CD4-positive, alpha-beta memory T cell (primary cell): ENCODE measurements at places on chromosomes 3 and 15.
A peak's percentile ranks its signal among the peaks of the same experiment; 100 is the strongest.

DNA sequence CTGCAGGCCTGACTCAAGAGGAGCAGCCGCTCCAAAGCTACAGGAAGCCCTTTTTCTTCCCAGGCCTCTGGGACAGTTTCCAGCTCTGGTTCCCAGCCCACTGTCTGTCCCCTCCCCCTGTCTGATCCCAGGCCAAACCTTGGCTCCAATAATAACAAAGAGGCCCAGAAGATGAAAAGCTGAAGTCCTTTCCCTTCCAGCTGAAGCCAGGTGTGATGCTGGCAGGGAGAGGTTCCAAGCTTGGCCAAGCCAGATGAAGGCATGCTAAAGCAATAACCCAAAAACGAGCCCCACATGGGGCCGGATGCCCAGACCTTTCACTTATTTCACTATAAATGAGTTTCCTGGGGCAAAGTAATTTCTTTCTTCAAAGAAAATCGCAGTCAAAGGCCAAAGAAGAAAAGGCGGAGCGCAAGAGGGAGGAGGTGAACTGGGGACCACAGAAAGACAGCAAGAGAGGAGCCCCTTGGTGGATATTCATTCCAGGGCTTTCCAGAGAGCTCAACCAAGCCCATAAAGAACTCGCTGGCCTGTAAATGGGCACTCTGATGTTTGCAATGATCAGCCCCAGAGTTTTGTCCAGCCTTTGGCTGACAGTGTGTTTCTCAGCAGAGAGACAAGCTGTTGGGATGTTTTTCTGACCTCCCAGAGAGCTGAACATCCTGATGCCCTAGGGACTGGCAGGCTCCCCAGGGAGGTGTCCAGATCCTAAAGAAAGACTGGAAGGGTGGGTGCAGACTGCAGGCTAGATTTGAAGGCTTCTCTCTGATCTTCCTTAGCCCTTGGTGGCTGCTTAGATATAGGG lies 157.6 kb downstream of the UACA start:
- H3K4me3 ChIP-seq = no peak overlapping the region
- no peak overlapping the region for H3K27ac ChIP-seq
- no peak for DNase-seq
- no peaks in the 10 kb centered on the region for H3K27me3 ChIP-seq

- H3K36me3 ChIP-seq = no peaks in the 10 kb centered on the region
- H3K27me3 ChIP-seq = no peaks in the 10 kb centered on the region
- DNase-seq = no peak
- no peak overlapping the region for H3K27ac ChIP-seq
- no peak overlapping the region for H3K4me3 ChIP-seq
These were observed 17.0 kb downstream of the RPSA start for GRCh38 chr3:39423436-39423970.

DNA sequence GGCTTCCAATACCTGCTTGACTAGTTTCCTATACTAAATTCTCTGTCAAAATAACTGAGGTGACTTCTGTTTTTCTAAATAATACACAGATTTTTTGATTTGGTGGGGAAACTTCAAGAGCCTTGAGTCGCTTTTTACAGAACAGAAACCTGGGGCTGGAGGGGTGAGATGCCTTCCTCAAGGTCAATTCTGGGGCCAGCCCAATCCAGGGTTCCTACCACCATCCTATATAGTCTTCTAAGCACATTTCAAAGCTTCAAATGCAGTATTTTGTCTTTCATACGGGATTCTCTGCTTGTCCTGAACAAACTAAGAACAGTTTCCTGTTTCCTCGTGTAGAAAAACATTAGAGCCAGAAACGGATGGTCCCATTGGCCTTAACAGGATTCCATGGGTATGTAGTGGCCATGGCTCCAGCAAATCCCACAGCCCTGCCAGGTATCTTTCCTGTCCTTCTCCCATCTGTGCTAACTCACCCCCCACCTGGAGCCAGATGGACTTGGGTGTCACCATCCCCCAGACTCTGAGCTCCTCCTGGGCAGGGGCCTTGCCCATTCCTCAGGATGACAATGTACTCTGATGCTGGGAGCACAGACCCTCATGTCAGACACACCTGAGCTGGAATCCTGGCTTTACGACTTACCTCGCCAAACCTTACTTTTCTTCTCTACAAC lies 146.9 kb downstream of the KLF13 start:
- peak overlapping the region; percentile 12 for H3K4me3 ChIP-seq
- no peak for DNase-seq
- peaks cover 42% of the 10 kb centered on the region for H3K4me1 ChIP-seq

GRCh38 chr3:123058505-123058904 lies 8.3 kb upstream of the PDIA5 start:
- no peak overlapping the region for H3K27ac ChIP-seq
- H3K4me1 ChIP-seq = no peaks in the 10 kb centered on the region
- H3K27me3 ChIP-seq = no peaks in the 10 kb centered on the region
- H3K36me3 ChIP-seq = no peaks in the 10 kb centered on the region
- no peak overlapping the region for H3K4me3 ChIP-seq

DNA sequence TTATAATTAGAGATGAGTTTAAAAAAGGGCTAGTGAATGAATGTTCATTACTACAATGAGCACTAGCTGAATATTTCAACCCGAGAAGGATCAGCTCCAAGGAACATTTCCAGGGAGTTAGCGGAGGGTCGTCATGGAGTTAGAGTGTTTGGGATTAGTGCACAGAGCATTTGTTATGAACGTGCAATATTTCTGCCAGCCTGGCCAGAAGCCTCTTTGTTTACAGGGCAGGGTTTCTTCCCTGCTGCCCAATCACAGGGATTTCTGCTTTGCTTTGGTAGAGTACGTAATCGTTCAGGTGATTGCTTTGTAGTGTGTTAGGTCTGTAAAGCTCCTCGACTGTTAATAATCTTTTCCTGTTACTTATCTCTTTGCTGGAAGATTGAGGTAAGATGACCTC lies 5.9 kb downstream of the CGNL1 start:
- H3K27ac ChIP-seq = no peak overlapping the region
- peaks cover 5% of the 10 kb centered on the region for H3K27me3 ChIP-seq
- H3K4me1 ChIP-seq = no peaks in the 10 kb centered on the region
- no peak for DNase-seq

GRCh38 chr15:69958496-69959084 lies 139.1 kb downstream of the TLE3 start:
- no peaks in the 10 kb centered on the region for H3K36me3 ChIP-seq
- H3K4me1 ChIP-seq = no peaks in the 10 kb centered on the region
- DNase-seq = no peak
- no peaks in the 10 kb centered on the region for H3K27me3 ChIP-seq

GRCh38 chr15:30038667-30039523 lies 43.9 kb upstream of the GOLGA8J start:
- H3K4me1 ChIP-seq = no peaks in the 10 kb centered on the region
- no peaks in the 10 kb centered on the region for H3K36me3 ChIP-seq
- DNase-seq = no peak
- H3K27me3 ChIP-seq = no peaks in the 10 kb centered on the region
- H3K27ac ChIP-seq = no peak overlapping the region
- no peak overlapping the region for H3K4me3 ChIP-seq

DNA sequence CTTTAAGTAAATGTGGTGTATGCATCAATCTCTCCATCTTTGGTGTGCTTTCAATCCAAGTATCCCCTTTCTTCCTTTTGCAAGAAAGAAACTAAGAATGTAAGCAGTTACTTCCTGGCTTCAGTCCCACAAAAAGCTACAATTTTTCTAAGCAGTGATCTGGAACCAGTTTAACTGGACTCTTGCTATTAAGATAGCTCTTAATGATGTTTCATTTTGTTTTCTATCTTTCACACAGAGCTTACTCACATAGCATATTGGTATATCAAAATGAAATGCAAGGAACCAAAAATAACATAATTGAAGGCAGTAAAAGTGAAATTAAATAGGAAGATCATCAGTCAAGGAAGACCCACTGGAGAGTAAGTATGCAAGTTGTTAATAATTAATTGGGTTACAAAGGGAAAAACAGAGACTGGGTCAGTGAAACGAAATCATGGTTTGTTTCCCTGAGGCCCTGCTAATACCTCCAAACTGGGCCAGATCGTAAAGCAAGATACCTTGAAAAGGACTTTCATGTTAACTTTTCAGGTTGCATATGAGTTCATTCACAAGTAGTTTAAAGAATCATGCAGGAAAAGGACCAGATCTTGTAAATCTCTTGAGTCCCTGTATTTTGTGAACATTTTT lies 41.9 kb downstream of the GPR160 start:
- H3K4me1 ChIP-seq = no peaks in the 10 kb centered on the region
- no peak overlapping the region for H3K4me3 ChIP-seq
- H3K36me3 ChIP-seq = no peaks in the 10 kb centered on the region
- no peak for DNase-seq
- H3K27me3 ChIP-seq = no peaks in the 10 kb centered on the region

GRCh38 chr3:104176706-104177105 lies 1190.0 kb upstream of the ALCAM start:
- no peaks in the 10 kb centered on the region for H3K4me1 ChIP-seq
- H3K4me3 ChIP-seq = no peak overlapping the region
- H3K36me3 ChIP-seq = no peaks in the 10 kb centered on the region

DNA sequence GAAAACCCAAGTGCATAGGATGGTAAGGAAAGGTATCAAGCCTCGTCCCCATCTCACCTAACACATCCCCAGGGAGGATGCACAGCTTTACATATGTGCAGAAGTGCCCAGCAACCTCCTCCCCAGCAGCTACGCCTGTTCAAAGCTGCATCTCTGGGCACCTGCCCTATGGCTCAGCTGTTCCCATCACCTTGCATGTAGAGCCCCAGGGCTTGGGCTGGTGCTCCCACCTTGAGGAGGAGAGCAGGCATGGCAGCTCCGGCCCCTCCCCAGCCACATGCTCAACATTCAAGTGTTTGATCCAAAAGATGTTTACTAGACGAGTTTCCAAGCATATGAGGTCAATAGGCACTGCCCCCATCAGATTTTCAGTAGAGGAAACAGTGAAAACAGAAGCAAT lies 173.5 kb downstream of the ATP10A start:
- peaks cover 11% of the 10 kb centered on the region for H3K36me3 ChIP-seq
- no peak for DNase-seq
- H3K4me1 ChIP-seq = no peaks in the 10 kb centered on the region
- no peak overlapping the region for H3K4me3 ChIP-seq
- no peak overlapping the region for H3K27ac ChIP-seq

- no peak overlapping the region for H3K27ac ChIP-seq
- H3K4me3 ChIP-seq = no peak overlapping the region
- no peaks in the 10 kb centered on the region for H3K36me3 ChIP-seq
- no peak for DNase-seq
These were observed 28.1 kb upstream of the INSYN1 start for GRCh38 chr15:73781038-73781925.

GRCh38 chr15:33200444-33200843 lies 5.9 kb upstream of the FMN1 start:
- DNase-seq = no peak
- H3K4me3 ChIP-seq = no peak overlapping the region
- no peaks in the 10 kb centered on the region for H3K36me3 ChIP-seq
- H3K27me3 ChIP-seq = no peaks in the 10 kb centered on the region
- no peak overlapping the region for H3K27ac ChIP-seq
- H3K4me1 ChIP-seq = peaks cover 14% of the 10 kb centered on the region

GRCh38 chr3:15387735-15388134 lies 39.6 kb downstream of the METTL6 start:
- H3K36me3 ChIP-seq = no peaks in the 10 kb centered on the region
- H3K27me3 ChIP-seq = no peaks in the 10 kb centered on the region
- no peak overlapping the region for H3K27ac ChIP-seq
- no peak overlapping the region for H3K4me3 ChIP-seq
- no peaks in the 10 kb centered on the region for H3K4me1 ChIP-seq

DNA sequence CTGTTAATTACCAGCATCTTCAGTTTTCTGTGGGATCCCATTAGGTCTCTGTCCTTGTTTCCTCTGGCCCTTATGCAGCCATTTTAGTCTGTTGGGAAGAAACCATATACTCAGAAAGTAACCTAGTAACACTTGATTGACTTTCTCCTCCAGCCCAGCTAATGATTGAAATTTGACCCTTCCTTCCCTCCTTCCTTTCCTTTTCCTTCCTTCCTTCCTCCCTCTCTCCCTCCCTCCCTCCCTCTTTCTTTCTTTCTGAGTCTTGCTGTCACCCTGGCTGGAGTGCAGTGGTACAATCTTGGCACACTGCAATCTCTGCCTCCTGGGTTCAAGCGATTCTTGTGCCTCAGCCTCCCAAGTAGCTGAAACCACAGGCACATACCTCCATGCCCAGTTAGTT lies 5.9 kb upstream of the ZNF620 start:
- H3K4me3 ChIP-seq = no peak overlapping the region
- no peak for DNase-seq
- no peaks in the 10 kb centered on the region for H3K27me3 ChIP-seq
- H3K36me3 ChIP-seq = no peaks in the 10 kb centered on the region
- no peak overlapping the region for H3K27ac ChIP-seq

DNA sequence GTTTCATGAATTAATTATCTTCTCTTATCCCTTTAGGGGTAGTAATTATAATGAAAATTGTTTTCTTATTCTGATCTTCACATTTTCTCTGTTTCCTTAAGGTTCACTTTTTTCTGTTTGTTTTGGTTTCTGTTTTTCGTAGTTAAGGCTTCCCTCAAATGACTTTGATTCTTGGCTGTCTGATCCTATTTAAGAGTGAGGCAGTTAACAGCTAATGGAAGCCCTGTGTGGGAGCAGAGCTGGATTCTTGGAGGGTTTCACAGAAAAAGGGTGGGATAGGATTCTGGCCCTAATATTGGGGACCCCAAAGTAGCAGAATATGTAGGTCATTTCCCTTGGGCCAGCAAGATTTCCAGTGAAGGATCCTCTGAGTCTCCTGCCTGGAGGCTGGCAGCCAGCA lies 6.8 kb upstream of the AMOTL2 start:
- H3K27ac ChIP-seq = no peak overlapping the region
- no peaks in the 10 kb centered on the region for H3K4me1 ChIP-seq
- no peak overlapping the region for H3K4me3 ChIP-seq
- no peak for DNase-seq

DNA sequence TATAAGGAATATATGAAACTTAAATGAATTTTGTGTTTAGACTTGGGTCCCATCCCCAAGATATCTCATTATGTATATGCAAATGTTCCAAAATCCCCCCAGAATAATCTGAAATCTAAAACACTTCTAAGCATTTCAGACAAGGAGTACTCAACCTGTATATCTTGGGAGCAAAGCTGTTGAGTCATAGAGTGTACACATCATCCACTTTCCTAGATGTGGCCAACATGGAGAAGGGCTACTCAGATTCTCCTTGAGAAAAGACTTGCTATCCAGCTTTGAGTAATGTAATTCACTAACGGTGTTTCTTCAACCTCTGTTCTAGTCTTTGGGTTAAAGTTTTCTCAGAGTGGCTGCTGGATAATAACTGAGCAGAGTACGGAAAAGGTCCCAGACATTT lies 215.5 kb upstream of the POU1F1 start:
- H3K4me3 ChIP-seq = no peak overlapping the region
- no peaks in the 10 kb centered on the region for H3K36me3 ChIP-seq
- no peaks in the 10 kb centered on the region for H3K27me3 ChIP-seq
- no peaks in the 10 kb centered on the region for H3K4me1 ChIP-seq
- no peak for DNase-seq

GRCh38 chr15:62886431-62887071 lies 156.0 kb upstream of the TPM1 start:
- H3K4me3 ChIP-seq = no peak overlapping the region
- no peak overlapping the region for H3K27ac ChIP-seq
- H3K36me3 ChIP-seq = no peaks in the 10 kb centered on the region
- H3K27me3 ChIP-seq = no peaks in the 10 kb centered on the region

GRCh38 chr15:65993236-65993635 lies 123.9 kb downstream of the RAB11A start:
- H3K4me3 ChIP-seq = no peak overlapping the region
- no peaks in the 10 kb centered on the region for H3K36me3 ChIP-seq
- H3K4me1 ChIP-seq = no peaks in the 10 kb centered on the region
- no peak for DNase-seq
- no peaks in the 10 kb centered on the region for H3K27me3 ChIP-seq
